IMR-90 (cell line): ENCODE measurements at places on chromosomes 6 and 20.

GRCh38 chr6:150255840-150256239, 113.0 kb upstream of the IYD start:
- no peak for DNase-seq

GRCh38 chr6:125797120-125797885, 6.5 kb downstream of the NCOA7 start:
- no peak for DNase-seq

- no peak for DNase-seq
These were observed 33.1 kb upstream of the TNFRSF21 start for GRCh38 chr6:47342824-47343223.

DNA sequence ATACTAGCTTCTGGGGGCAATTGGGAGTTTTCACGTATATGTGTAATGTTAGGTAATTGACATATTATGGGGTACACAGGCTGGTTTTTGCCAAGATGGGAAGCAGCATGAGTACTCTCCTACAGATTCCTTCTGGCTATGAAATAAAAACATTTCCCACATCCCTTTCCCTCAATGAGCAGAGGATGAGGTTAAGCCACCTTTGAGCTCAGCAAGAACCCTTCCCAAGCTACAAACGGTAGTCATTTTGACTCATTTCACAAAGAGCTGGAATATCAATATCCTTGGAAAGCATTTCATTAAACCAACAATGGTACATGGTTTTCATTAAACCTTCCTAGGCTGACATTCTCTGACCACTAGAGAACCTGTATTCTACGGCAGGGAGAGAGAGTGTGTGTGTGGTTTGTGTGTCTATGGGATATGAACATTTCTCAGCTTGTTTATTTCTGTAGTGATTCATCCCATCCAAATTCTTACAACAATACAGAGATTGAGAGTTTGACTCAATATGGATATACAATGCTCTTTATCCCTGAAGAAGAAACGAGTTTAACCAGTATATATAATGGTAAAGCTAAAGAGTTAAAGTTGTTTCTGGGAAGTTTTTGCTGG, 119.5 kb downstream of the ARHGAP18 start:
- DNase-seq: peak; percentile 99

- DNase-seq: no peak
These were observed 124.2 kb downstream of the PLEKHG1 start for GRCh38 chr6:150723857-150724256.

- no peak for DNase-seq
These were observed 93.7 kb upstream of the PTPN1 start for GRCh38 chr20:50416269-50417022.

DNA sequence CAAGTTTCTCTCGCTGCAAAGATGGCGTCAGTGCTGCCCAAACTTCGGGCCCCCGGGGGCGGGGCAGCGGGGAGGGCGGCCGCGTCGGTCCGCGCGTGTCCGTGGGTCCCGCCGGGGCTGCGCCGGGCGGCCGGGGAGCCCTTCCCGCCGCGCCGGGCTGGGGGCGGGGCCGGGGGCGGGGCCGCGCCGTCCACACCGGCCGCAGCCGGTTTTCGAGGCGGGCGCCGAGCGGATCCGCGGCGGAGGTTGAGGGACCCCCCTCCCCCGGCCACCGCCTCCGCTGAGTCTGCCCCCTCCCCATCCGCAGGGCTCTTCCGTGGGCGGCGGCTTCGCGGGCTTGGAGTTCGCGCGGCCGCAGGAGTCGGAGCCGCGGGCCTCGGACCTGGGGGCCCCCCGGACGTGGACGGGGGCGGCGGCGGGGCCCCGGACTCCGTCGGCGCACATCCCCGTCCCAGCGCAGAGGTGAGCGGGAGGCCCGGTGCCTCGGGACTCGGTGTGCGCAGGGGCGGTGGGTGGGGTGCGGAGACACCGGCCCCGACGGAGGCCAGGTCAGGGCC, 572 bp downstream of the SLC2A4RG start:
- DNase-seq: peak; percentile 7

GRCh38 chr6:46684771-46685170, 2.9 kb upstream of the TDRD6 start:
- DNase-seq: peak; percentile 44

- DNase-seq: no peak
These were observed 194.9 kb downstream of the KIF6 start for GRCh38 chr6:39530201-39530759.

- DNase-seq: peak; percentile 75
These were observed 277.5 kb downstream of the PTPRK start for GRCh38 chr6:128242765-128243403.

GRCh38 chr6:33104887-33105286, 29.1 kb downstream of the HLA-DPB1 start:
- DNase-seq: no peak

GRCh38 chr6:43428112-43428570, 800 bp downstream of the ABCC10 start:
- DNase-seq: no peak

DNA sequence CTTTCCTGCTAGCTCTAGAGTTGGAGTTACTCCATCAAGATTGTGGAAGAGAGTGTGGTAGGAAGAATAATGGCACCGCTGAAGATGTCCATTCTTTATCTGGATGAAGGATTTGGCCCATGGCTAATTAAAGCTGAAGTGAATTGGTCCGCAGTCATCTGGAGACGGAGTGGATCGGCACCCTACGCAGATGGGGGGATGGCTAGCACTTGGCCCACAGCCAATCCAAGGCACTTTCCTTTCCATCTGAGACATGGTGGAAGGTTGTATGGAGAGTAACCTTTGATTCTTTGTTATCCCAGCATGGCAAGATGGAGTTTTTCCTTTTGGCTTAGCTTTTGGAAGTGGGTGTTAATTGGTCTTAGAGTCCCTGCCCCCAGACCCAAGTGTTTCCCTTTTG, 88.3 kb downstream of the JPH2 start:
- DNase-seq: no peak

GRCh38 chr6:34674268-34674639, 22.3 kb downstream of the ILRUN start:
- DNase-seq: no peak

DNA sequence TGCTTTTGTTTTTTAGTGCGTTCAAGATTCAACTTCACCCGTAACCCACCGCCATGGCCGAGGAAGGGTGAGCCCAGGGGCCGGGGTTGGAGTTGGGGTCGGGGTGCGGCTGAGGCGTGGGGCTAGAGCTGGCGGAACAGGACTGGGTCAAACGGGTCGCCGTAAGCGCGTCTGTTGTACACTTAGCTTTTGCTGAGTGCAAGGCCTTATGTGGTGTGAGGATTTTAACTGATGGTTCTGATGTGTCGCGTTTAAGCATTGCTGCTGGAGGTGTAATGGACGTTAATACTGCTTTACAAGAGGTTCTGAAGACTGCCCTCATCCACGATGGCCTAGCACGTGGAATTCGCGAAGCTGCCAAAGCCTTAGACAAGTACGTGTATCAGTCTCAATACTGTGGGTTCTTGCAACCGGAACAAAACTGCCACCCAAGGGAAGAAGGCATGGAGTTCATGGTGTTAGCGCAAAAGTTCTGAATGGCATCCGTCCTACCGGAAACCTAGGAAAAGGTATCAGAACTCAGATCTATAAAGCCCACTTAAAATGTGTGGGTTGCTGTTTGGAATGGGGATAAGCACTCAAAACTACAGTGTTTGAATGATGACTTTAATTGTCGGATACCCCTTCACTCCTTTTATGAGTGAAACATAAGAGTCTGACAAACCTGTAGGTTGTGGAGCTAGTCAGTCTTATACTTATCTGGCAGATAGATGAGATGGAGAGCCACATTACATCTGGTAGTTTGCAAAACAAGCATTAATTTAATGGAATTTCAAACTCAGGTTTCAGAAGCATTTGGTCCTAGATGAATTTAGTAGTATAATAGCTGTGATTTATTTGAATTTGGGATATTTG, 574 bp downstream of the RPS12 start:
- DNase-seq: no peak

GRCh38 chr6:33851959-33852358, 48.2 kb upstream of the MLN start:
- no peak for DNase-seq

DNA sequence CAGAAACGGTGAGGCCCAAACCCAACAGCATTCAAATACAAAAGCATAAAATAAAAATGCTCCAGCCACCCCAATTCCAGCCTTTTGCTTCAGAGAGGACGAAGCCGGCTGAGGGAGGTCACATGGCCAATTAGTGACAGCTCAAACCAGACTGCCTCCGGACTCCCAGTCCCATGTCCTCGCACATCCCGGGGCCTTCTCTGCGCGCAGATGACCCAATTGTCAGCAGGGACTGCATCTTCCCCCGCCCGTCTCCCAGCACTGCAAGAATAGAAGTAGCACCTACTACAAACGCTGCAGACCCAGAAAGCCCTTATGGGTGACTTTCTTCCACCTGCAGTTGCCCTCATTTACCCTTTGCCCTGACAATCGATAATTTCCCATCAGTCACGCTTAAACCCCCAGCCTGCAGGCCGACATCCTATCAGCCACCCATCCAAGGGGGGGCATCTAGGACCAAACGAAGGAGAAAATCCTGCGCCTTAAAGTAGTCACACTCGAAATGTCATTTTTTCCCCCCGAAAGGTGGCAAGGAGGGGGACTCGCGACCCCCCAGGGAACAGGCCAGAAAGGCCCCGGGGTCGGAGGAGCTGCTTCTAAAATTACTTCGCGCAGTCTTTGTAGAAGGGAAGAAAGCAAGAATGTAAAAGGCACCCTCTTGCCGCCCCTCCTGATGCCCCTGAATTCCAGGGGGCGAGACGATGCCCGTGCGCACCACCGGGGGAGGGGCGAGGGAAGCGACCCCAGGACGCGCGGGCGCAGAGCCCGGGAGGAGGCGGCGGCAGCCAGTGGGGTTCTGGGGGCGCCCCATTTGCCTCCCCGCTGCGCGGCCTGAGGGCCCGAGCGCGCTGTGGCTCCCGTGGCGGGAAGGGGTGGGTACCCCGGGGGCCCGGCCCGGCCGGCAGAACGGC, 792 bp downstream of the SLC23A2 start:
- DNase-seq: peak; percentile 18

DNA sequence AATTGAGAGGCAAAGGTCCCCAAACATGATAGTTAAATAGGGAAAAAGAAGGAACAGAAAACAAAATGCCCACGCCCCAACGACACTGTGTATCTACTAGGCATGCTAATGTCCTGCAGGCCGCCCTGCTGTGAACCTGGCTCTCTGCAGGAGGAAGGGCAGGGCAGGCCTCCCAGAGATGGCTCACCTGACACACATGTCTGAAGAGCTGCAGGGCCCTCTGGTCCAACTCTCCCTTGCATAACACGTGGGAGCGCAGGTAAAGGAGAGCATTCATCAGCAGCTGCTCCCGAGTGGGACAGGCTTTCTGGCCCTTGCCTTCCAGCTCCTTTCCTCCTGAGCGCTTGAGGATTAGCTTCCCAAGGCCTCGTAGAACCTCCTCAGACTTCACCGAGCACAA, 53.7 kb upstream of the LYRM2 start:
- DNase-seq: no peak

DNA sequence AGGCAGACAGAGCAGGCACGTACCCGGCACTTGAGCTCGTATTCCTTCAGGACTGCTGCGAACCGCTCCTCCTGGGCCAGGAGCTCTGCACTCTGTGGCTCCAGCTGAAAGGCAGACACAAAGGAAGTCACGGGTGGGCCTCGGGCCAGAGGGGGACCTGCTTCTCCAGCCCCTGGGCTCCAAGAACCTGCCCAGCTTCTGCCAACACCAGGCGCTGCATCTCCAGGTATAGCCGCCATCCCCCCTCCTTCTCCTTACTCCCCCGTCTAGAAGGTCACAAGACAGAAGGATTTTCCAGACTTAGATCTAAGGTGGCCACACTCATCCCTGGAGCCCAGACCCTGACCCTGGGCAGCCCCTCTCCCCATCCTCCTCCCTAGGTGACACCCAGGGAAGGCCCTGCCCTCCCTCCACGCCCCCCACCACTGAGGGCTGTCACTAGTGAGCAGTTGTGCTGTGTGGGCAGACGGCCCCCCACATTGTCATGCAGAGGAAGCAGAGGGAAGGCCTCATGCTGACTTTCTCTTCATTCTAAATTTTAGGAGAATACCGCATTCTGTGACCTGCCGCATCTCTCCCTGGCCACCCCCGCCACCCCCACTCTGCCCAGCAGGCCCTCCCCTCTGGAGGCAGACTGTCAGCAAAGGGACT, 81.9 kb downstream of the GINS1 start:
- DNase-seq: no peak

GRCh38 chr20:57774111-57774880, 64.5 kb upstream of the PMEPA1 start:
- no peak for DNase-seq

DNA sequence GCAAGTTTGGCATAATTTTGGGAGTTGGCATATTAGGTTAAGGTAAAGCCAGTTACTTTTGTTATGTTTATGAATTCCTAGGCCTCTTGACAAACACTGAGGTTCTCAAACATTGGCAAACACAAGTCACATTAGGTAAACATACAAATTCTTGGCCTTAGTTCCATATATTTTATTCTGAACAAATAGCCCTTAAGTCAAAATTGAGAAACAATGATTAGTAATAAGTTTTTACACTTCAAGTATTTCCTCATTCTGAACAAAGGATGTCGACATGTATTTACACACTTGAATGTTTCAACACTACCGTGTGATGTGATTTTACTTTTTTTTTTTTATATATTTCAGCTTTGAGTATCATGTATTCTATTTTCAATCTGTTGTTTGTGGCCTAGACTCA, 3.8 kb upstream of the ECHDC1 start:
- DNase-seq: no peak

DNA sequence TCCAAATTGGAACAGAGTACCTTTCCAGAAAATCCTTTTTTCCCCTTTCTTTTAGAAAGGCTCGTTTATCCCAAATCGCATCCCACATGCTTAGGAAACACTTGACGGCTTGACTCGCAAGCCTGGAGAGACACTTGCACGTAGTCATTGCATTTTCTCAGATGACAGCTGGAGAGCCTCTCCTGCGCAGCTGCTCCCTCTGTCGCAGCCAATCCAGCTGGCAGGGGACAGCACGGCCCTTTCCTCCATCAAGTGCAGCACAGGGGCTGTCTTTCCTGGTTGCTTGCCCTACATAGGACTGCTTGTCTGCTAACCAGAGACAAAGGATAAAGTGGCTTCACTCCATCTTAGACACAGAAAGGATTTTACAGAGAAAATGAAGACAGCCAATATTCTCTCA, 77.6 kb upstream of the RGS17 start:
- no peak for DNase-seq

DNA sequence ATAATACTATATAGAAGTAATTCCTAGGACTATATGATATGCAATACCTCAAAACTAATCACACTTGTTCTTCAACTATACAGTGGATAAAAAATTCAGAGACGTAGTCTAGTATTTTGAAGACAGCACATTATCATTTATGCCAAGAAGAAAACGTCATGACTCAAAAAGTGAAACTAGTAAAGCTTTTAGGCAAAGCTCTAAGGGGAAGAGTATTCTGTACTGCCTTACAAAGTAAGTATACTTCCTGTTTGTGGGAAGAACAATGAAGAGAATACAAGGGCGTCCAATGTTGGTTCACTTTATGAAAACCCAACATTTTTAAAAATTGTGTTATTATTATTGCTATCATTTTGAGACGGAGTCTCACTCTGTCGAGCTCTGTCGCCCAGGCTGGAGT, 27.9 kb downstream of the LOC128125822 start:
- DNase-seq: no peak

GRCh38 chr6:165988302-165988756, 179.3 kb downstream of the TBXT start:
- DNase-seq: no peak

GRCh38 chr20:18443886-18444285, 22.9 kb downstream of the DZANK1 start:
- peak; percentile 19 for DNase-seq
